ENCODE measurements at places on chromosomes 6 and 20. TPM values are rescaled to one million over a fixed set of nuclear protein-coding genes. Genes with fewer than 3 reads are reported as not detected.

The DTD1 gene
- 18.0 TPM for total RNA-seq

The RNF39 gene
- total RNA-seq = 0.11 TPM

DNA sequence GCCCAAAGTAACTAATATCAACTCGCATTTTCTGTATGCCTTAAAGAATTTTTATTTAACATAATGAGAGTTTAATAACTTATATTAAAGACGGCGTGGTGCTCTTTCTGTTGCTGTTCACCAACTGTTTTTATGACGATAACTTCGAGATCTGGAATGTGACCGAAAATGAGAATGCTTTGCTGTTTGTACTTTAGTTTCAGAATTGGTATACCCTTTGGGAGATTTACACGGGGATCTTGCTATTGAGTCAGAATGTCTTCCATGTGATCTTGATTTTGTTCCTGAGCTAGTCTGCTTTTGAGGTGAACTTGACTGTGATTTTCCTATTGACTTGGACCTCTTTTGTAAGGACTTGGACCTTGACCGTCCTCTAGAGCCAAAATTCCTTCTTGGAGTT, 17.9 kb downstream of the PNRC1 start:
- DNase-seq = no peak

The OSER1 gene
- total RNA-seq = 32.7 TPM

DNA sequence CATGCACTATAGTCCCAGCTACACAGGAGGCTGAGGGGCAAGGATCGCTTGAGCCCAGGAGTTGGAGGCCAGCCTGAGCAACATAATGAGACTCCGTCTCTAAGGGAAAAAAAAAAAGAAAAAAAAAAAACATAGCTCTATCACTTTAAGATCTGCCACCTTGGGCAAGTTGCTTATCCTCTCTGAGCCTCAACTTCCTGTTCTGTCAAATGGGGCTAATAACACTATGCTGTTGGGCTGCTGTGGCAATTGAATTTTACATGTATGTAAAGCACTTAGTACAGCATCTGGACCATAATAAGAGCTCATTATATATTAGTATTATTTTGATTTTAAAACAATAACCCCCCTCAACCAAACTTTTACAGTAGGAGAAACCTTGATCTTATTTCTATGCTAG, 141.5 kb downstream of the ATXN1 start:
- DNase-seq = no peak

- no peak for DNase-seq
Measured at GRCh38 chr6:148291876-148292275, 50.8 kb upstream of the SASH1 start.

DNA sequence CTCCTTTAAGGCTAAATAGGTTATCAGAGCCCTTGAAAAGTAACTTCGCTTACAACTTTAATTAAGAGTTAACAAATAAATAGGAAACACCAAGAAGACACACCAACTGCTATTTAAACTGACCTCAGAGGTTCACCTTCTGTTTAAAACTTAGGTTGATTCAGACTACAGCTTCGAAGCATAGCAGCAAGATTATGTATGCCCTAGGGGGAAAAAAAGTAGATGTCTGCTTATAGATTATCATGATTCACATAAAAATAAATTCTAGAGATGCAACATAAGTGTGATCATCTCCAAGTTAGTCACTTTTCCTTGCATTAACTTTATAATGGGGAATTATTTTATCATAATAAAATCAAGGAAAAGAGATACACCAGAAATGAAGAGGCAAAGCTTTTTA, 8.9 kb downstream of the PNISR start:
- no peak for DNase-seq

The CAGE1 gene
- not detected for total RNA-seq

- DNase-seq = no peak
Measured at GRCh38 chr6:5058254-5058653, 26.9 kb upstream of the PPP1R3G start.
